Activated CD4-positive, alpha-beta memory T cell treated with anti-CD3 and anti-CD28 coated beads for 36 hours (primary cell): ENCODE measurements at places on chromosomes 6 and 20. TPM values are rescaled to one million over a fixed set of nuclear protein-coding genes. Genes with fewer than 3 reads are reported as not detected.
A peak's percentile ranks its signal among the peaks of the same experiment; 100 is the strongest.

- peak; percentile 73 for DNase-seq
- peaks cover 9% of the 10 kb centered on the region for H3K36me3 ChIP-seq
Measured at GRCh38 chr6:118894425-118895260, 691 bp downstream of the ASF1A start.

GRCh38 chr20:32024683-32025295 is 14.6 kb downstream of the CCM2L start:
- peaks cover 7% of the 10 kb centered on the region for H3K4me1 ChIP-seq
- DNase-seq = no peak
- H3K27ac ChIP-seq = no peak overlapping the region
- H3K27me3 ChIP-seq = peaks cover 33% of the 10 kb centered on the region

DNA sequence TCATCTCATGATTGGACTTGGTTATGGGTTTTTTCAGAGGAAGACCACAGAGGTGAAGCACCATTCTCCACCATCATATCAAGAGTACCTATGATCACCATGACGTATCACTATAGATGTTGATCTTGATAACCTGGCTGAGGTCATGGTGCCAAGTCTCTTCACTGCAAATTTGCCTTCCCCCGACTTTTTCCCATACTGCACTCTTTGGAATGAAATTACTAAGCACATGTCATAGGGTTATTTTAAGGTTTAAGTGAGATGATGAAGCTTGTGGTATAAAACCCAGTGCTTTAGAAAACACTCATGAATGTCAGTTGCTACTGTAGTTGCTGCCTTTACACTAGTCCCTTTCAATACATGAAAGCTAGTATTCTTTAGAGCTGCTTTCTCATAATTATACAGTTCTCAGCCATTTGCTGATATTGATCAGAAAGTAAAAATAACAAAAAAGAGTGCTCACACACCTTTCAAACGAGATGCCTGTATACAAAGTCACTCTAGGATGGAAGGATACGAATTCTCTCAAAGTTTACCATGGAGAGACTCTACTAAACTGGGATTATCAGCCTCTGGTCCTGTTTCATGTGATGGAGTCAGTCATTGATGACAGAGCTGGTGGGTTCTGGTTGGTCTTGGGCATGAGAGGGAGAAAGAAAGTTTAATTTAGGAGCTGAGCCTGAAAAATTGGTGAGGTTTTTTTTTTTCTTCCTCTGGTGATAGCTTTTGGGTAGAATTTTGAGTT is 228.1 kb downstream of the PRL start:
- H3K4me3 ChIP-seq = no peak overlapping the region
- no peaks in the 10 kb centered on the region for H3K4me1 ChIP-seq
- no peak overlapping the region for H3K27ac ChIP-seq
- DNase-seq = no peak
- H3K27me3 ChIP-seq = no peaks in the 10 kb centered on the region
- no peaks in the 10 kb centered on the region for H3K36me3 ChIP-seq

GRCh38 chr6:89583559-89583958 is 55.0 kb downstream of the LYRM2 start:
- H3K27me3 ChIP-seq = no peaks in the 10 kb centered on the region
- H3K4me3 ChIP-seq = no peak overlapping the region
- H3K36me3 ChIP-seq = no peaks in the 10 kb centered on the region
- H3K4me1 ChIP-seq = no peaks in the 10 kb centered on the region

- H3K27ac ChIP-seq = no peak overlapping the region
- peaks cover 48% of the 10 kb centered on the region for H3K36me3 ChIP-seq
- no peak for DNase-seq
- no peaks in the 10 kb centered on the region for H3K27me3 ChIP-seq
- H3K4me1 ChIP-seq = peaks cover 62% of the 10 kb centered on the region
Measured at GRCh38 chr20:20500312-20500711, 132.4 kb downstream of the INSM1 start.

DNA sequence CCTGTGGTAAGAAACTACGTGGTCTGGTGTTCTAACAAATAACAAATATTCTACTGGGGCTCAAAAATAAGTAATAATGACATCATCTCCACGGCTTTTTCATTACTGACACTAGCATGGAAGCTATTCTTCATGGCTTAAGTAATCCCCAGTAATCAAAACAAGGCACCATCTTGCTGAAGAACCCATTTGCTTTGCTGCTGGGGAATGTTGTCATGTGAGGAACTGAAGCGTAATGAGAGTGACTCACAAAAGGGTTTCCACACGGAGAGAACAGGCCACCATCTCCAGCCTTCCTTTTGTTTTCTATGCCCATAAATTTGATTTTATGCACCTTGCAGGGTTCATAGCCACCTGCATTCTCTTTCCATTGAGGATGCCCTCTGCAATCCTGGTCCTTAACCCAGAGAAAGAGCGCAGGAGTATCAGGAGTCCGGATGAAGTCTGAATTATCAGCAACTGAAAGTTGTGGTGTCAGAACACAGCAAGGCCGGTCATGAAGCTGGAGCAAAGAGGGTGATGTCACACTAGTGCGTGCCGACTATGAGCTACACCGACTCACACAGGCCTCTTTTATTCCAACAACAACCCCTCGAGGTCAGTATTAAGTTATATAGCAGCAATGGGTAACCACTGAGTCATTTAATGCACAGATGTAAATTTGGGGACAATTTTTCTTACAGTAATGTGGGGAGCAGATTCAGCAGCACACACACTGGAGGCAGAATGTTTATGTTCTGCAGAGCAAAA is 173.7 kb upstream of the SSTR4 start:
- no peaks in the 10 kb centered on the region for H3K4me1 ChIP-seq
- no peak for DNase-seq
- no peaks in the 10 kb centered on the region for H3K27me3 ChIP-seq
- no peak overlapping the region for H3K4me3 ChIP-seq
- no peaks in the 10 kb centered on the region for H3K36me3 ChIP-seq

GRCh38 chr20:5430670-5431069 is 113.9 kb upstream of the PROKR2 start:
- H3K27ac ChIP-seq = no peak overlapping the region
- no peak overlapping the region for H3K4me3 ChIP-seq
- no peak for DNase-seq
- no peaks in the 10 kb centered on the region for H3K36me3 ChIP-seq
- H3K27me3 ChIP-seq = peaks cover 13% of the 10 kb centered on the region

DNA sequence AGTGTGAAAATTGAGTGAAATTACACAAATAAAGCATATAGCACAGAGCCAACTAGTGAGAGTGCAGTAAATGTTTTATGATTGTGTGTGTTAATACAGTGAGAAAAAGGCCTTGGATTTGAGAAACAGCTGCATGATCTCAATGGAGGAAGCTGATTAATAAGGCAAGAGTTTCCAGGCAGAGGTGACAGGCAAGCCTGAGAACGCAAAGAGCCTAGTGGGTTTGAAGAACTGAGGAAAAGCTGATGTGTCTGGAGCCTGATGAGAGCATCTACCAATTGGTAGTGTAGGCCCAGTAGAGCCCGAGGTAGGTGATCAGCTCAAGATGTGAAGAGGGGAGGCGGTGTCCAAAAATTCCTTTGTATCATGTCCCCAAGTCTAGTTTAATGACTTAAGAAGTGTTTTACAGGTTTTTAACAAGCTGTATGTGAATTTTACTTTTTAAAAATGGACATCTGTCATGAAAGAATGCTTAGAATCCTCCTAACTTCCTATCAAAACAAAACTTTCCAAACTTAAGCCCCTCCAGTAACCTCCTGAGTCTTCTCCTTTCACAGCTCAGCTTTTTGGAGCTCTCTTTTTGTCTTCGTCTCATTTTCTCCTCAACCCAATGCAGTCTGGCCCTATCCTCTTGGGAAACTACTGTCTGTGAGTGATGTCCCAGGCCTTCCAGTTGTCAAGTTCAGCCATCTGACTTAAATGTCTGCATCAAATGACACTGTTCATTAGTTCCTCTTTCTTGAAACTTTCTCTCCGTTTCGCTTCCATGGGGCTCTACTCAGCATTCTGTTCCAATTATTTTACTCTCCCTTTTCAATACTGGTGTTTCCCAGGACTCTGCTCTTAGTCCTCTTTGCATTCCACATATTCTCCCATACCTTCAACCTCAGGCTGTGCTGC is 1.2 kb downstream of the CDC40 start:
- H3K36me3 ChIP-seq = no peaks in the 10 kb centered on the region
- DNase-seq = peak; percentile 45
- peaks cover 18% of the 10 kb centered on the region for H3K4me1 ChIP-seq
- H3K27ac ChIP-seq = no peak overlapping the region

DNA sequence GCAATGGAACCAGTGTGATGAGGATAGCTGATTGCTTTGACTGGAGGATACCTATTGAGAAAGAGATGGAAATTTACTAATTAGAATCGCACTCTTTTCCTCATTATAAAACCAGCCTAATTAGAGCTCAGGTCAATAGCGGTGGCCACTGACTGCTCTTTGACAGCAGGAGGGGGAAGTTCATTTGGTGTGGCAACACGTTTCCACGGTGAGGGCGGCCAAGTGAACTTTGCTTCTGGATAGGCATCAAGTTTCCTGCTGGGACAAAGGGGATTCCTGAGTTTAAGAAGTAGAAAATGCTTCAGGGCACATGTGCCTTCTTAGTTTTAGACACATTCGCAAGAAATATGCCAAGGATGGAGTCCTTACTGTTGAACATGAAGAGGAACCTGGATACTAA is 145.3 kb upstream of the NRN1 start:
- DNase-seq = no peak
- H3K4me1 ChIP-seq = no peaks in the 10 kb centered on the region
- no peak overlapping the region for H3K27ac ChIP-seq
- no peak overlapping the region for H3K4me3 ChIP-seq

GRCh38 chr6:20866036-20866435 is 331.8 kb downstream of the CDKAL1 start:
- no peaks in the 10 kb centered on the region for H3K4me1 ChIP-seq
- H3K4me3 ChIP-seq = no peak overlapping the region
- H3K36me3 ChIP-seq = peaks cover 3% of the 10 kb centered on the region
- H3K27me3 ChIP-seq = no peaks in the 10 kb centered on the region

DNA sequence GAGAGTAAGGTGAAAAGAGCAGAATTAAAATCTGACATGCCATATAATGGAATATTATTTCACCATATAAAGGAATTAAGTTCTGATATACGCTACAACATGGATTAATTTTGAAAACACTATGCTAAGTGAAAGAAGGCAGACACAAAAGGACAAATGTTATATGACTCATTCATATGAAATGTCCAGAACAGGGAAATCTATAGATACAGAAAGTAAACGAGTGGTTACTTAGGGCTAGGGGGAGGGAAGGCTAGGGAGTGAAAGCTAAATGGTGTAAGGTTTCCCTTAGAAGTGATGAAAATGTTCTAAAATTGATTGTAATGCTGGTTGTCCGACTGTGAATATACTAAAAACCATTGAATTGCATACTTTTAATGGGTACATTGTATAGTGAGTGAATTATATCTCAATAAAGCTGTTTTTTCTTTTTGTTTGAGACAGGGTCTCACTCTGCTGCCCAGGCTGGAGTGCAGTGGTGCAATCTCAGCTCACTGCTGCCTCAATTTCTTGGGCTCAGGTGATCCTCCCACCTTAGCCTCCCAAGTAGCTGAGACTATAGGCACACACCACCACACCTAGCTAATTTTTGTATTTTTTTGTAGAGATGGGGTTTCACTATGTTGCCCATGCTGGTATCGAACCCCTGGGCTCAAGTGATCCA is 8.2 kb downstream of the PRPH2 start:
- no peak overlapping the region for H3K27ac ChIP-seq
- H3K4me3 ChIP-seq = no peak overlapping the region
- DNase-seq = no peak
- H3K36me3 ChIP-seq = no peaks in the 10 kb centered on the region

DNA sequence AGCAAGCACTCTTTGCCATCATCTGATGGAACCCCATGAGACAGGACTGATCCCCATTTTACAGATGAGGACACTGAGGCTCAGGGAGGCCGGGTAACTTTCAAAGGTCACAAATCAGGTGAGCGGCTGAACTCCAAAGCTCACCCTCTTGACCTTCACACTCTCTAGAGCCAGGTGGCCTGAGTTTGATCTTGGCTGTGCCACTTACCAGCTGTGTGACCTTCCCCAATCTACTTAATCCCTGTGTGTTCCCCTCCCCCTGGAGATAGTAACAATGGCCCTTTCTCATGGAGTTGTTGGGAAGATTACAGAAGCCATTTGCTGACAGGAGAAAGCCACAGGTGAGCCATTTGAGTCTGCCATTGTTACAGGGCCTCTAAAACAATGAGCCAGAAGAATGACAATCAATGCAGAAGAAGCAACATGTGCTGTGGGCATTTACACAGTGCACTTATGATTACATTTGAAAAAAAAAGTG is 34.5 kb downstream of the BMP7 start:
- no peak overlapping the region for H3K4me3 ChIP-seq
- no peaks in the 10 kb centered on the region for H3K36me3 ChIP-seq
- peaks cover 20% of the 10 kb centered on the region for H3K27me3 ChIP-seq
- H3K27ac ChIP-seq = no peak overlapping the region
- DNase-seq = no peak
- H3K4me1 ChIP-seq = no peaks in the 10 kb centered on the region

- H3K27ac ChIP-seq = no peak overlapping the region
- no peaks in the 10 kb centered on the region for H3K27me3 ChIP-seq
- H3K4me3 ChIP-seq = no peak overlapping the region
- H3K36me3 ChIP-seq = no peaks in the 10 kb centered on the region
- peak; percentile 3 for DNase-seq
- H3K4me1 ChIP-seq = no peaks in the 10 kb centered on the region
Measured at GRCh38 chr20:58709013-58709702, 16.6 kb downstream of the NPEPL1 start.

DNA sequence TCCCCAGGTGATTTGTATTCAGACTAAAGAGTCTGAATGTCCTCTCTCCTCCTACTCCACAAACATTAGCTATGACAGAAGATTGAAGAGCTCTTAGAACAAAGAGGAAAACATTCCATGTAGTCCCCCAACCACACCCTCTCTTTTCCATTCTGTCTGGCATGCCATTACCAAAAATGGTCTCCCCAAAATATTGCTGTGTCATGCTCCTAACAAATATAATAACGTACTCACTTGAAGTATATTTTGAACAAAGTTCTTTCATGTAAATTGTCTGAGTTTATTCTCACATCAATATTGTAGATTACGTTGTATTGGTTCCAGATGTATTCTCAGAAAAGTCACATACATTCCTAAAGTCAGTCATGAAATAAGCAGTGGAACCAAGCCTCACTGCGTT is 467.3 kb upstream of the IRAK1BP1 start:
- no peaks in the 10 kb centered on the region for H3K27me3 ChIP-seq
- H3K27ac ChIP-seq = no peak overlapping the region
- no peak for DNase-seq
- H3K36me3 ChIP-seq = no peaks in the 10 kb centered on the region

Gene HIVEP1
- total RNA-seq = 43.8 TPM

Gene TTLL9
- not detected for total RNA-seq

Gene CBFA2T2
- 10.9 TPM for total RNA-seq

Gene SMPD2
- total RNA-seq = 9.7 TPM

Gene SYCP2
- 3.1 TPM for total RNA-seq

Gene GUCA1A
- total RNA-seq = not detected

Gene ADGRF5
- total RNA-seq = not detected

Gene TBXT
- total RNA-seq = not detected

Gene CRISP2
- not detected for total RNA-seq
